ENCODE measurements at places on chromosomes 5 and 9. TPM values are rescaled to one million over a fixed set of nuclear protein-coding genes. Genes with fewer than 3 reads are reported as not detected.

DNA sequence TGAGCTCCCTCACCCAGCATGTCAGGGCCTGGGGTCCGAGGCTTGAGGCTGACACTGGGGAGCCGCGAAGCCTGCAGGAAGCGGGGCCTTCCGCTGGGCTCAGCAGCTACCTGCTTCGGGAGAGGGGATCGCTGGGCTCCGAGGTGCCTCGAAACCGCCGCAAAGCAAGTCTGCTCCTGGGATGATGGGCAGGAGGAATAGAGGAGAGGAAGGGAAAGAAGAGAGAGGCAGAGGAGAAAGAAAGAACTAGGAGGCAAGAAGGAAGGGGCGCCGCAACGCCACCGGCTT, 1.5 kb upstream of the PRDM12 start:
- H3K4me1 ChIP-seq, result no peaks in the 10 kb centered on the region
- DNase-seq, result no peak
- H3K4me3 ChIP-seq, result no peak overlapping the region
- H3K36me3 ChIP-seq, result no peaks in the 10 kb centered on the region

- H3K36me3 ChIP-seq, result peaks cover 48% of the 10 kb centered on the region
- H3K27me3 ChIP-seq, result no peaks in the 10 kb centered on the region
- no peaks in the 10 kb centered on the region for H3K4me1 ChIP-seq
Observed at GRCh38 chr5:7878381-7878873, 9.5 kb downstream of the MTRR start.

FOXD4L6 gene
- total RNA-seq, result not detected

AGXT2 gene
- total RNA-seq, result not detected

KLF4 gene
- total RNA-seq, result 5.2 TPM

GRCh38 chr5:926417-927171, 33.9 kb downstream of the TRIP13 start:
- H3K4me3 ChIP-seq, result peak overlapping the region; percentile 47
- H3K4me1 ChIP-seq, result peaks cover 3% of the 10 kb centered on the region
- DNase-seq, result no peak
- H3K27ac ChIP-seq, result peak overlapping the region; percentile 66
- H3K27me3 ChIP-seq, result no peaks in the 10 kb centered on the region
